ENCODE measurements at places on chromosomes 7 and 10. TPM values are rescaled to one million over a fixed set of nuclear protein-coding genes. Genes with fewer than 3 reads are reported as not detected.

Gene PPIA
- total RNA-seq, result 1,353 TPM

- DNase-seq, result no peak
- H3K27me3 ChIP-seq, result no peaks in the 10 kb centered on the region
- H3K4me3 ChIP-seq, result no peak overlapping the region
Measured at GRCh38 chr7:146656988-146657387, 540.4 kb downstream of the CNTNAP2 start.

Gene SPDYE11
- total RNA-seq, result 0.22 TPM

Gene ACTL6B
- total RNA-seq, result 4.2 TPM

Measured in progenitor cell of endocrine pancreas (in vitro differentiated cells).